HFFc6 (cell line): ENCODE measurements at places on chromosomes 16 and 17. TPM values are rescaled to one million over a fixed set of nuclear protein-coding genes. Genes with fewer than 3 reads are reported as not detected.

KRTAP2-3 gene
- 42.7 to 126 TPM (median 84.2 TPM) in 3 replicates for total RNA-seq

SAMD14 gene
- 4.3 and 10.9 TPM in 2 replicates for total RNA-seq

BBS2 gene
- 30.6 to 32.1 TPM (median 31.0 TPM) in 3 replicates for total RNA-seq

RHBDL1 gene
- total RNA-seq: 1.4 to 2.4 TPM (median 1.8 TPM) in 3 replicates

MAPT gene
- 0.27 to 0.43 TPM (median 0.29 TPM) in 3 replicates for total RNA-seq

MLYCD gene
- total RNA-seq: 1.4 and 2.3 TPM in 2 replicates

C17orf107 gene
- total RNA-seq: 0.79 to 1.3 TPM (median 1.1 TPM) in 3 replicates

BRIP1 gene
- 4.4 and 8.4 TPM in 2 replicates for total RNA-seq

KRT17 gene
- 1.0 to 3.7 TPM (median 2.4 TPM) in 3 replicates for total RNA-seq

MYLK3 gene
- 0.20 and 0.55 TPM in 2 replicates for total RNA-seq

SBK1 gene
- total RNA-seq: not detected in 3 replicates

SGSM2 gene
- total RNA-seq: 25.0 to 27.6 TPM (median 26.6 TPM) in 3 replicates
